NCI-H2081 (cell line): ENCODE measurements at places on chromosomes 5 and 9.

DNA sequence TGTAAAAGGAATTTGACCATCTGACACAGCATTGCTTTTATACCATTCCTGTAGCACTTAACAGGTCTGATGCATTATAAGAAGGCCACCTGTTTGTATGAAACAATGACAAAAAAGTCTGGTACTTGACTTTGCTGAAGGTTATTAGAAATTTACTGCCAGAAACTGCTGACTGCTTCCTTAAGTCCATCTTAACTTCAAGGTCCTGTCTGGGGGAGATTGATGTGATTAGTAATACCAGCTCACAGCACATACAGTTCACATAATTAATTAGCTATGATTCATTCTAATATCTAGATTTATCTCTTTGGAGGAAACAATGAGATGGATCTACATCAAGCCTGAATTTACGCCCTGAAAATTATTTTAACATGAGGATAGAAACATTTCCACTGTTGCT, 49.6 kb upstream of the TEK start:
- DNase-seq = no peak

DNA sequence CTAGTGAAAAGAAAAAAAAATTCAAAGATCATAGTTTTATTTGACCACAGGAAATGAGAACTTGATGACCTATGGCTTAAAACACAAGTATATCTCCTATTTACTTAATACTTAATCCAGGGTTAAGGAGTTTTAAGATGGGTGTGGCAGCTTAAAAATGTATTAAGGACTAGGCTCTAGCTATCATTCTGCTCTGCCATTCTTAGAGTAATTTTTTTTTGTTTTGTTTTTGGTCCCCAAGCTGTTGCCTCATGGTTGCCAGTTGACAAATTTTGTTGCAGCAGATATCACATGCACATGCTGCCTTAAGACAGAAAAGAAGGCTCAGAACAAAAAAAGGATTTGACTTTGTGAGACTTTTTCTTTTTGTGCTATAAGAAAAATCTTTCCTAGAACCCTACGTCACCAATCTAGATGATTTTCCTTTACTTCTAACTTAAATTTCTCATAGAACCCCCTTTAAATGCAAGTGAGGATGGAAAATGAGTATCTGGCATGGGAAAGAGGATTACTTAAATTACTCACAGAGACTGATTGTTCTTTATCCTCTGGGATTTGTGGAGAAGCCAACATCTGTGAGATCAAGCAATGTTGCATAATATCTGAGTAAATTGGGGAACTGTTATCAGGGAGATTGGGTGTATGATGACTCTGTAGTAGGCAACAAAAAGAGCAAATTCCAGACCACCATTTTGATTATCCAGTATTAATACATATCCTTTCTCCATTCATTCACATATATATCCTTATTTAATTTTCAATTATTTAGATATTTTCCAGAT, 364.7 kb upstream of the CD180 start:
- DNase-seq = no peak

DNA sequence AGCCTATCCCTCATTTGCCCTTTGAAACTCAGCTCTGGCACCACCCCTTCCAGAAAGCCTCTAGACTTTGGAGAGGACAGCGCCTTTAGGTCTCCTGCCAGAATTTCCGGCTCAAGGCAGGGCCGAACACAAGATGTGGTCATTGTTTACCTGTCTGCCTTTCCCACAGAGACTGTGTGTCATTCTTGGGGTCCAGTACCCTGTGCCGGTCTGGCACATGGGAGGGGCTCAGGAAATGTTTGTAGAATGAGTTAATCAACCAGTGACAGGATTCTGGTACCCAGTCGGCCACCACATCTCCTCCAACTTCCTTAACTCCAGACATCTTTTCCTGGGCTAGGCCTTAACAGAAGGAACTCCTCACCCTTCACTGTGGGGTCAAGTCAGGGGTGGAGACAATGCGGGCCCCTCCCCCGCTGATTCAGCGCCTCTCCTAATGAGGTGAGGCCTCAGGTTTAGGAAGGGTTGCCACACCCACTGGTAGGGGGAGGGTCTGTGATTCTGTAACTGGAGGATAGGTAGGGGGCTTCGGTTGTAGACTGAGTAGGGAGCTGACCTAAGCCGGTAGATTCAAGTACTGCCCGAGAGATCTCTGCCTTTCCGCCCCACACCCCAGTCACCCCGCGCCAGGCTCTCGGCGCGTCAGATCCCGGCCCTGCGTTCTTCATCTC, 29.3 kb downstream of the PCDH1 start:
- DNase-seq = no peak

GRCh38 chr9:122032346-122032745, 60.8 kb downstream of the TTLL11 start:
- DNase-seq = no peak

DNA sequence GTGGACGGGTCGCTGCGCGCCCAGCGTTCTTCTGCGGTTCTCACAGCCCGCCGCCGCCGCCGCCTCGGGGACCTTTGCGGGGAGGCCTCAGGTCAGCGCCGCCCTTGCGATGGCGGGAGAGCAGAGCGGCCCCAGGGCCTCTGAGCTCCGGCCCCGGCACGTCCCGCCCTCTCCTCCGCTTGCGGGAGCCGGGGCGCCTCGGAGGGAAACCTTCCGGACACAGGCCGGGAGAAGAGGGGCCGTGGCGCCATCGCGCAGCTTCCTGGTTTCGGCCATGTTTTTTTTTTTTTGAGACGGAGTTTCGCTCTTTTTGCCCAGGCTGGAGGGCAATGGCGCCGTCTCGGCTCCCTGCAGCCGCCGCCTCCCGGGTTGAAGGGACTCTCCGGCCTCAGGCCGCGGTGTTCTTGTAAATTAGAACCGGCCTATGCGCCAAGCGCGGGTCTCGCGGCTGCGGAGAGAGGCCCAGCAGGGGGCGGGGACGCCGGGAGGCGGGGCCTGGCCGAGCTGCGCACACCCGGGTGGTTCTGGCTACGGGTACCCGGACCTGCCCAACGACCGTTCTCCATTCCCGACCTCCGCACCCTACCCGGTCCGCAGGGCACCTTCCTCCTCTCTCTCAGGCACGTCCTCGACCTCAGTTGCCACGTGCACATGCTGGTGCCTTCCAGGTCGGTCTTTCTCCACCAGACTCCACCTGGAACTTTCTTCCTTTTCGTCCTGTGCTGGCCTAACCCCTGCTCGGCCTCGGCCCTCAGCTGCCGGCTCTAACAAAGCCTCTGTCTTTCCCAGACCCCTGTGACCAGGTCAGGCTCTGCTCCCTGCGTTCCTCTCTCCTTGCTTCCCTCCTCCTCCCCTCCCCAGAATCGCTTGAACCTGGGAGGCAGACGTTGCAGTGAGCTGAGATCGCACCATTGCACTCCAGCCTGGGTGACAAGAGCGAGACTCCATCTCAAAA, 28.8 kb upstream of the MGAT1 start:
- DNase-seq = peak; percentile 62

DNA sequence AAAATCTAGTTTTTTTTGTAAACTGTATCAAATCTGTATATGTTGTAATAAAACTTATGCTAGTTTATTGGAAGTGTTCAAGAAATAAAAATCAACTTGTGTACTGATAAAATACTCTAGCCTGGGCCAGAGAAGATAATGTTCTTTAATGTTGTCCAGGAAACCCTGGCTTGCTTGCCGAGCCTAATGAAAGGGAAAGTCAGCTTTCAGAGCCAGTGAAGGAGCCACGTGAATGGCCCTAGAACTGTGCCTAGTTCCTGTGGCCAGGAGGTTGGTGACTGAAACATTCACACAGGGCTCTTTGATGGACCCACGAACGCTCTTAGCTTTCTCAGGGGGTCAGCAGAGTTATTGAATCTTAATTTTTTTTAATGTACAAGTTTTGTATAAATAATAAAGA, 24.3 kb downstream of the HMGCR start:
- no peak for DNase-seq

- no peak for DNase-seq
Observed at GRCh38 chr5:9774472-9775079, 144.4 kb upstream of the TAS2R1 start.

DNA sequence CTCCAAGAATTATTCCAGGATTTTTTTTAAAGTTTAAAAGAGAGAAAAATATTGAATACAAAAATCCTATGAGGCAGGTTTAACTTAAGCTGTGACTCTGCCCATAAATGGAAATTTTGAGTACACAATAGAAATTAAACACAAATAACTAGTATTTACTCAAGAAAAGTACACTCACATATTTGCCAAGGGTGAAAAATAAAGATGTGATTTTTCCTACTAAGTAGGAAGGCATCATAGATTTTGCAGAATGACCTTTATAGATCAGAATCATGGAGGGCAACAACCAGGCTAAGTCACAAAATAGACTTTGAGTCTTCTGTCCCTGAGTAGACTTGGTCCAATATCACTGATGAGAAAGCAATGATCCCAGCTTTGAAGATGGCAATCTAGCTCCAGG, 102.7 kb upstream of the SLC12A2 start:
- no peak for DNase-seq

DNA sequence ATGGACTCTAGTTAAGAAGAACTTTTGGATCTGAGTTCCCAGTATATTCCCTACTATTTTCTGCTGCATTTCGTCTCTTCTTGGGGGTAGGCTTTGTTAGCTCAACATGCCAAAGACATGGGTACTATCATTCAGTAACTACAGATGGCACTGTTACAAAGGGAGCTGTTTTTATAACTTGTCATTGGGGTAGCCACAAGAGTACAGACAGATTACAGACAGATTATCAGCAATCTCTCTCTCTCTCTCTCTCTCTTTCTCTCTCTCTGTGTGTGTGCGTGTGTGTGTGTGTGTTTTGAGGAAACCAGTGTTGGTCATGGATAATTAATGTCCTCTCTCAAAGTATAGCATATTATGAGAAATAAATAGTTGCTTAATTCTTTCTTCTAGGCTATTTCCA, 116.1 kb downstream of the WDR70 start:
- no peak for DNase-seq

DNA sequence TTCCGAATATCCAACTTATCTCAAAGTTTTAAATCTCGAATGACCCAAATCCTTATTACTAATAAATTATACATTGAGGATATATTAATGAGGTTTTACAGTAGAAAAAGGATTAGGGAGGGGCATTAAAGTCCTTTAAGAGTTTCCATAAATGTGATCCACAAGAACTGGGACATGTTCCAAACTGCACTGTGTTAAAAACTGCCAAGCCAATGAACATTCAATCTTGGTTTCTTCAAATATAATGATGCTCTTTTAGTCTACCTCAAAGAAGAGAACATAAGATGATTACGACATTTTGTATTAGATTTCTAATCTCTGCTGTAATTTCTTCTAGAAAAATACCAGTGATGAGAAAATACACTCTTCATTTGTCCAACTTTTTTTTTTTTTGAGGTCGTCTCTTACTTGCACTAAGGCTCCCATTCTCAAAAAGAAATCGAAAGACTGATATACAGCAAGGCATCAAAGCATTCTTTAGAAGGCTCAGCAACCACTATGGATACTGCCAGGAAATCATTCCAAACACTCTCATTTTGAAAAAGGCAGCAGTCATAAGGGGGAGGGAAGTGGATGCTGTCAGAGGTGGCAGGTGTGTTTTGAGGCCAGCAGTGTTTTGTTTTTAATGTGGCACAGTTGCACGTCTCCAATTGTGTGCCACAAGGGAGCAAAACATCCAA, 1.7 kb downstream of the PTAR1 start:
- DNase-seq = peak; percentile 70

- DNase-seq = no peak
Observed at GRCh38 chr5:168696611-168697010, 117.4 kb upstream of the PANK3 start.

DNA sequence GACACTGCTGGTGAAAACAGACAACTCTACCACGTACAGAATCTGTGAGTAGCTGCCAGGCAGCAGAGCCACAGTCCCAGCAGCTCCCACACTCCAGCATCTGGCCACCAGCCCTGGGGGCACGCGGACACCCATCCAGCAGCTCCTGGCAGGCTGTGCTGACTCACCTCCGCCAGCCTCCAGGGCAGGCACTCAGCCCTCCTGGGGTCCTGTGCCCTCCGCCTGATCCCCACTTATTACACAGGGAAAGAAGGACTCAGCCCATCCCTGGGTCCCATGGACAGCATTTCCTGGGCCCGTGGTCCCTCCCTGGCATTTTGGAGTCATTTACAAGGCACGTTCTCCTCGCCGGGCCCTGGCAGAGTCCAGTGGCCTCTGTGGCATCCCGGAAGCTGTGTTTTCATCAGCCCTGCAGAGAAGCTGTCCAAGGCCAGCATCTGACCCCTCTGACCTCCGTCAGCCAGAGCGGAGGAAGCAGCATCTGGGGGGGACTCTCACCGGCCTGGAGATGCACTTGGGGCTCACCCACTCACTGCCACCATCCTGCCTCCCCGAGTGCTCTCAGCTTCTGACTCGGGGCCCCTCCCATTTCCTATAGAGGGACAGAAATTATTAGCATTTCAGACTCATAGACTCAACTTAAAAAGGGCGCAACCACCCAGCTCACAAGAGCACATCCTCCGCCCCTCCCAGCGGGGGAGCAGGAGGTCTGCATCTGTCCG, 21.6 kb downstream of the PAEP start:
- no peak for DNase-seq

DNA sequence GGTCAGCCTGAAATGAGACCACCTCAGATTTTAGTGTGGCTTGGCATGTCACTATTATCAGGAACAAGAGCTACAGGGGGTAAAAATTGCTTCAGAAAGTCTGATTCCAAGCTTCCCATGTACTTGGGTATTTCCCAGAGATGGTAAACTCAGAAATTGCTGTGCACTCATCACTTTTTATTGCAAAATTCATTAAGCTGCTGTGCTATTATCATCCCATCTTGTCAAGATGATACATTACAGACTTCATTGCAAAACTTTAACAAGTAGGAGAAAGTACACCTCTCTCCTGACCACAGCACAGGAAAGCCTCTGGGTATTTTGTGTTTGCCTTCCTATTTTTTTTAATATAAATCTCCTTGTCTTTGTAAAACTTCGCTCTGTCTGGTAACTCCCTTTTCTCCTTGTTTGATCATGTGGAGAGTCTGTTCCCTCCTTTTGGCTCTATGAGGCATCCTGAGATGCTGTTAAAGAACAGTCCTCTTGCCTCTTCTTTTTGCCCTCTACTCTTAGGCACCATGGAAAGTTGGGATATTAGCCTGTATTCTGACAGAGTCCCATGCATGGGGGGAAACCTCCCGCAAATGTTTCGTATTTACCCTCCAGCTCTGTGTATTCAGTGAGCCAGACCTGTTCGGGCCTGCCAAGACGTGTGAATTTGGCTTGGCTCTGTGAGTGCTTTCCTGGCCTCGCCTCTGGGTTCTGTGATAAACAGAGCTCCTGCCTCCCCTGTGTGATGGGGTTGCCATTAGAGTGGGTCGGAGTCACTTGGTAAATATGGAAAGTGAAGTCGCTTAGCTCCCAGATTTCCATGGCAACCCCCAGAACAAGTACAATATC, 260.7 kb downstream of the NR3C1 start:
- DNase-seq = peak; percentile 77

DNA sequence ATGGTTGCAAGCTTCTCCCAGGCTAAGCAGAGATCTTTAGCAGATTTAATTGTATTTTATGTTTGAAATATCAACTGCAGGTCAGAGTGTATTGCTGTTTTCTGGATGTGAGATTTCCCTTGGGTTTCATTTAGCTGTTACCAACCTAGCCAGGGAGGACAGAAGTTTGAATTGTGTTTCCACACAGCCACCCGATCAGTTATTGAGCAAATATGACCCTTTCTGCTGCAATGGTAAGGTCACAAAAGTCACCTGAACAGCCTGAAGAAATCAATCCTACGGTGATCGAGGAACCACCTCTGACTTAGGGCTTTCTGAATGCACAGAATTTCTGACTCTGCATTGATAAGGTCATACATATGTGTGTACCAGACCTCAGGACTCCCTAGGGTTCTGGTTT, 419.9 kb downstream of the MAN2A1 start:
- DNase-seq = no peak
